HFF-Myc (cell line): ENCODE measurements at places on chromosomes 1 and 21.

DNA sequence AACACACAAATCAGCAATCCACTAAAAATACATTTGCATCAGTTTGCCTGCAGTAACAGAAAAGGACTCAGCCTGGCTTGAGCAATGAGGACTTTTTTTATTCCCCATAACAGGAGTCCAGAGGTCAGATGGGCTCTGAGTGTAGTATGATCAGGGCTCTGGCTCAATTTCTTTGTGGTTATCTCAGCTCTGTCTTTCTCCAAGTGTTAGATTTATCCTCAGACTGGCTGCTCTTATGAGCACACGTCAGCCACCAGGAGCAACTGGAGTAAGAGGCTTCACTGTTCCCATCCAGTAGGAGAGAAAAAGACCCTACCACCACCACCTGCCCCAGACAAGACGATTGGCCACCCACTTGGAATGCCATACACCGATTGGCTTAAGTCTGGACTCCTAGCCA is 36.2 kb upstream of the KLHDC7A start:
- DNase-seq: no peak

DNA sequence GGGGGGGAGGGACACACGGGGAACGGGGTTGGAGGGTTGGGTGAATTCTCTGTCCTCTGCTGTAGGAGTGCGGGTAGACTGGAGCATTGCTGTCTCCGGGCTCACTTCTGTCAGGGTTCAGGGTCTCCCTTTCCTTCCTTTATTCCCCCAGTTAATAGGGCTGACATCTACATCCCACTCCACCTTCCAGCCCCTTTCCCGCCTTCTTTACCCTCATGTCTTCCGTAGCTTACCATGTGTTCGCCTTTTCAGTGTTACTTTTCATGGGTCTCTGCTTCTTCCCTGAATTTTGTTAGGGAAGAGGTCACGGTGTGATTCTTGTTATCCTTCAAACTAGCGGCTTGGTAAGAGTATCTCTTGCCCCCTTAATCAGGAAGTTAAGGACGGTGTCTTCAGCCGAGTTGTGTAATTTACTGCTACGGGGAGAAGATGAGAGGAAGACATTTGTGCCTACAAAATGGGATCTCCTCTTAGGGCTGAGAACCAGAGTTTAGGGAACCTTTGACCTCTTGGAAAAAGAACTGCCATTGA is 917 bp downstream of the RAP1A start:
- no peak for DNase-seq

GRCh38 chr1:100708476-100709062 is 11.0 kb upstream of the VCAM1 start:
- no peak for DNase-seq

- no peak for DNase-seq
Measured at GRCh38 chr21:16473988-16474387, 744.2 kb downstream of the USP25 start.

DNA sequence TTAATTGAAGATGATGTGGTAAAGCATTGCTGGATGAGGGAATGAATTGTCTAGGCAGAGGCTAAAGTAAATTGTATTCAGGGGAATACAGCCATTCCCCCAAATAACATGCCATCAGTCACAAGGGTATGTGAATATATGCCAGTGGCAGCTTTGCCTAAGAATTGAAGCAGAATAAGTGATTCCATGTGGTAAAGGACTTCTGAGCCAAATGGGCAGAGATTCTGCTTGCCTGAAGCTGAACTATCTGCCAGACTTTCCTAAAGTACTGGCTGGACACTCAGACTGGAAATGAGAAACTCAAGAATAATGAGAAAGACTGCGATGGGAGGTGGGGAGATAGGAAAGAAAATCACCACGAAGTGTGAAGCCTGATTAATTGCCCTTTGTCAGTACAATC is 2.4 kb downstream of the LIX1L start:
- DNase-seq: no peak

DNA sequence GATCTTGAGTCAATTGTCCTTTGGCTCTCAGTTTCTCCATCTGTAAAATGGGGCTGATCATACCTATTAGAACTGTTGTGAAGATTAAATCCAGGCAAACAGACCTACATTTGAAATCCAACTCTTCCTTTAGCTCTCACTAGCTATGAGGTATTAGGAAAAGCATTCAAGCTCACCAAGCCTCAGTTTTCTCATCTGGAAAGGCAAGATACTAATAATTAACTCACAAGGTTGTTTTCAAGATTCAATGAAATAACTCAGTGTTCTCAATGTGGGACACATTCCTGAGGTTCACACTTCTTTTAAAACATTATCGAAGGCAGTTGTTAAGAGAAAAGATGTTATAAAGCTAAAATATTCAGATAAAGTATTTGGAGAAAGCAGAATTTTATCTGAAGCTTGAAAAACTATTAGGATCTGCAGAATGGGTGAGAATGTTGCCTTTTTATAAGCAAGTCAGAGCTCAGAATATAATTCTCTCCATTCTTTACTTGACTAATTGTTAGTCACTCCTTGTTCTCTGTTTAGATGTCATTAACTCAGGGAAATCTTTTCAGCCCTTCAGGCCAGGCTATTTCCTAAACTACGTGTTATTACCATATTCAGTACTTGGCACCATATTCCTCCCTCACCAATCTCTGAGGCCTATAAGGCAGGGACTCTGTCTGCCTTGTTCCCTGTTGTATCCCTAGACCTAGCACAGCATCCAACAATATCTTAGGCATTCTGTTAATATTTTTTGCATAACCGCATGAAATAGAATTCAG is 72.0 kb upstream of the VAV3 start:
- DNase-seq: no peak

GRCh38 chr1:220153147-220153546 is 59.2 kb downstream of the IARS2 start:
- DNase-seq: no peak

DNA sequence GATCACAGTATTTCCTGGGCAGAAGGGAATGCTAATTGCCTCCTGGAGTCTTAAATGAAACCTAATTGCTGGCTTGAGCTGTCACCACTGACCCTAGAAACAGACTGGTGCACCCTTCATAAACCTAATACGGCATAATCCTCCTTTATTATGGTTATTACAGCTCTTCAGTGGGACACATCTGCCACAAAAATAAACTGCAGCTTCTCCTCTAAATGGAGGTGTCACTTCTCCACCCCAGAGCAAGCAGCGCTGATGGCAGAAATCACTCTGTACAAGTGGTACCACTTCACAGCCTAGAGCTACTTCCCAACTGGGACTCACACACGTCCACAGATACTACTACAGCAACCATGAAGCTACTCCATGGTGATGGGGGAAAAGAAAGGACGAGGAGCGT is 11.1 kb downstream of the PTPN14 start:
- DNase-seq: no peak

DNA sequence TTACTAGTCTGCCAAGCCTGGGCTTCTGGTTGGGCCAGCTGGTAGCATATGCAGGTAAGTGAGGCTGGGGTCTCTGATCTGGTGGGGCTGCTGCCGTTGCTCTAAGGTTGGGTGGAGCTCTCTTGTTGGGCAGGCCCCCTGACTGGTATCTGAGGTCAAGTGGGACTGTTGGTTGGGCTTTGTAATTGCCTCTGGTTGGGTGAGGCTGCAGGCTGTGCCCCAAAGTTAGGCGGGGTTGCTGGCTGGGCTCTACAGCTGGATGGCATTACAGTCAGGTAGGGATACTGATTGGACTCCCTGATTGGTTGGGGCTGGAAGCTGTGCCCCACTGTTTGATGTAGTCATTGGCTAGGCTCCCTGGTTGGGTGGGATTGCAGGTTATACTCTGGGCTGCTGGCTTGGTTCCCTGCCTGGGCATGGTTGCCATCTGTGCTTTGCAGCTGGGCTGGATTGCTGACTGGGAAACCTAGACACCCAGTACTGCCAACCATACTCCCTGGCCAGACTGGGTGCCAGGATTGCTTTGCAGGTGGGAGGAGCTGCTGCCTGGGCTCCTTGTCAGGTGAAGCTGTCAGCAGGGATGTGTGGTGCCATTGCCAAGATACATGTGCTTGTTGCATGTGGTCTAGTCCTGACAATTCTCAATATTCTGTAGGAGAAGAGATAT is 130.5 kb downstream of the RABGAP1L start:
- no peak for DNase-seq

DNA sequence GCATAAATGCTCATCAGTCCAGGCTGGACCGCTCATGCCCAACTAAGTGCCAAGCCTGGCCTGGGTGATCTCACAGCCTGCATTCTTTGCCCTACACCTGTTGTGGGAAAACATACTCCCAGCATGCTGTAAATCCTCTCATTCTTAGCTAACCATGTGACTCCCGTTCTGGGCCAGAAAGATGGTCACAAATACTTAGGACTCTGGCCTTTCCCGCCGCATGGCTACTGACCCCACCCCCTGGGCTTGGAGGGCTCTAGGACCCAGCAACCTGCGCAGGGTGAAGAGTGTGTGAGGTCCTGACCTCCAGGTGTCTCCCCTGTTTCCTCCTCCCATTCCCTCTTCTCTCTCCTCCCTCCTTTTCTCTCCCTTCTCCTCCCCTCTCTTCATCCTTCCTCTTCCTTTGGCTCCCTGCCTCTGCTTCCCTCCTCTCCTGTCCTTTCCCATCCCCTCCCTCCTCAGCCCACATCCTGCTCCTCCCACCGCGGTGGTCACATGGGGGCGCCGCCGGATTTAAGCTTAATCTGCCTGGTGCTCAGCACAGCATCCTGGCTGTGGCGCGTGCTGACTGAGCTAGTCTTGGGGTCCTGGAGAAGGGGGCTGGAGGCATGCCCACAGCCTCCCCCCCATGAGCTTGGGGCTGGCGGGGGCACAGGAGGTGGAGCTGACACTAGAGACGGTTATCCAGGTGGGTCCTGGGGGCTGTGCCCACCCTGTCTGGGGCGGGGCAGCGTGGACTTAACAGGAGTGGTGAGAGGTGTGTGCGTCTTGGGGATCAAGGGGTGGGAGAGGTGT is at the start of gene CROCC:
TSS of gene CROCC (plus strand) at position 541 of the 795 bp plus-strand sequence. CDS start at position 629, 88 bp downstream.
- peak; percentile 73 for DNase-seq

DNA sequence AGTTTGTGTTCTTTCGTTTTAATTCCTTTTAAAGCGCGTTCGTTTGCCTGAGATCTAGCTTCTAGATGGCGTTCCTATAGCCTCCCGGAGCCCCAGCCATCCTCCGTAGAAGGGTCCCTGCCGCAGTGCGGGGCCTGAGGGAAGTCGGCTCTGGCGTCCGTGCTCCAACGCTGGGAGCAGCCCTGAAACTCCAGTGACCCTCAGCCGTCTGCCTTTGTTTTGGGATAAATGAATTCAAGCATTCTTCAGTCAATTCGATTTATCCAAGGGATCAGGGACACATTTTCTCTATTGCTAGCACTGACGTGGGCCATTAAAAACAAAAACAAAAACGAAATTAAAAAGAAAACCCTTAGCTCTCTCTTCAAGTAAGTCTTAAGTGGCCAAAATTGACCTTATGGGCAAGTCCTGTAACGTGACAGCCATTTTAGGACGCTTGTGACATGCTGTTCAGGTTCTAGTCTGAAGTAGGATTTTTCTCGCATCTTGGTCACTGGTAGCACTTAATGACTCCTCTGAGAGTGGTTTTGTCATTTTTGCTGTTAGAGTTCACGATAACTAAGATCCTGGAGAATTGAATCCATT is 742 bp upstream of the HSPA13 start:
- peak; percentile 10 for DNase-seq

DNA sequence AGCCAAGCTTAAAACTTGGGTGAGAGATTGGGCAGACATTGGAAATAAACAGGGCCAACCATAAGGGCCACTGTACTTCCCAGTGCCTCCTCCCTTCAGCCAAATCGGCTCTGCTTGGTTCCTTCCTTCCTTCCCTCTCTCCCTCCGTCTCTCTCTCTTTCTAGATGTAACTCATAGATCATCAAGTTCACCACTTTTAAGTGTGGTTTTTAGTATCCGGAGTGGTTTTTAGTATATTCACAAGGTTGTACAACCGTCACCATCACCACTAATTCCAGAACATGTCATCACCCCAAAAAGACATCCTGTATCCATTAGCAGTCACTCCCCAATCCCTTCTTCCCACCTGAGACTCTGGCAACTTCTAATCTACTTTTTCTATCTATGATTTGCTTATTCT is 51.0 kb downstream of the MYSM1 start:
- no peak for DNase-seq

- DNase-seq: peak; percentile 40
Measured at GRCh38 chr1:65209005-65209885, 61.2 kb downstream of the AK4 start.

DNA sequence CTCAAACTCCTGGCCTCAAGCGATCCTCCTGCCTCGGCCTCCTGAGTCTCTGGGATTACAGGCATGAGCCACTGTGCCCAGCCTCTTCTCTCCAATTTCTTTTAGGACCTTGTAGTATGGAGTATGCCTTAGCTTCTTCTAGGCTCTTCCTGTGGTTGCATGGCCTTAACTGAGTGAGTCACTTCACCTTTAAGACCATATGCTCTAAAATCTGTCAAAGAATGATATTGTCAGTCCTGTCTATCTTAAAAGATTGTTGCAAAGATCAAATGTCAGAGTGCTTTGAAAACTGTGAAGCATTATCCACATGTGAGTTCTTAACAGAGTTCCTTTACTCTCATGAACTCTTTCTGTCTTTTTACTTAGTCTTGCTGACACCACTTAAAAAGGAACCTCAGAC is 37.2 kb downstream of the ATP2B4 start:
- no peak for DNase-seq

DNA sequence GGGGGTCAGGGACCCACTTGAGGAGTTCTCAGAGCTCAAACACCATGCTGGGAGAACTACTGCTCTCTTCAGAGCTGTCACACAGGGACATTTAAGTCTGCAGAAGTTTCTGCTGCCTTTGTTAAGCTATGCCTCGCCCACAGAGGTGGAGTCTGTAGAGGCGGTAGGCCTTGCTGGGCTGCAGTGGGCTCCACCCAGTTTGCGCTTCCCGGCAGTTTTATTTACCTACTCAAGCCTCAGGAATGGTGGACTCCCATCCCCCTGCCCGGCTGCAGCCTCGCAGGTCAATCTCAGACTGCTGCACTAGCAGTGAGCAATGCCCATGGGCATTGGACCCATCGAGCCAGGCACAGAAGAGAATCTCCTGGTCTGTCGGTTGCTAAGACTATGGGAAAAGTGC is 706.4 kb downstream of the LRRIQ3 start:
- DNase-seq: no peak

DNA sequence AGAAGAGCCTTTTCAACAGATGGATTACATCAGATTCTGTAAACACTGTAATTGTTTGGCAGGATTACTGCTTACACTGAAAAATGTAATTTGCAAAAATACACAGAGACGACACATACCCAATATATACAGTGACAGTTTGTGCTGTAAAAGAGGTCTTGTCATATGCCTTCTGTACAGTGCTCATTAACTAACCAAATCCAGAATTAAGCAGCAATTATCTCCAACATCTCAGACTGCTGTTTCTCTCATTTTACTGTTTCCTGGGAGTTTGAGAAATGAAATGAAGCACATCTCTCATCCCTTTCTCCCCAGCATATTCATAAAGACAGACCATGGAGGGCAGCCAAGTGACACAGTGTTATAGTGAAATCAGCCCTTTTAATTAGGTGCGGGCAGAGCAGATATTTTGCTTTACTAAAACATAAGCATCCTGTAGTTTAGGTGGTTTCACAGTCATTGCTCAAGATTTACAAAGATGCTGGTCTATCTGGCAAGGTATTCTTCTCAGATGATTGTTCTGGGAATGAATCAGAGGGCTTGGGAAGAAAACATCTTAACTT is 618.4 kb upstream of the USP24 start:
- DNase-seq: no peak
